Activated naive CD4-positive, alpha-beta T cell treated with anti-CD3 and anti-CD28 coated beads, Interleukin-2, amount 10 ng/mL, durations not matched to agents 5 hours and 36 hours (primary cell): ENCODE measurements at places on chromosomes 6 and 20. TPM values are rescaled to one million over a fixed set of nuclear protein-coding genes. Genes with fewer than 3 reads are reported as not detected.

The KIF3B gene
- total RNA-seq, result 12.2 TPM

The WFDC10B gene
- not detected for total RNA-seq

The CNR1 gene
- not detected for total RNA-seq

The MOG gene
- total RNA-seq, result not detected

The TP53TG5 gene
- 0.08 TPM for total RNA-seq
